Pons (tissue), 1 donor: ENCODE measurements at places on chromosomes 1 and 21.

DNA sequence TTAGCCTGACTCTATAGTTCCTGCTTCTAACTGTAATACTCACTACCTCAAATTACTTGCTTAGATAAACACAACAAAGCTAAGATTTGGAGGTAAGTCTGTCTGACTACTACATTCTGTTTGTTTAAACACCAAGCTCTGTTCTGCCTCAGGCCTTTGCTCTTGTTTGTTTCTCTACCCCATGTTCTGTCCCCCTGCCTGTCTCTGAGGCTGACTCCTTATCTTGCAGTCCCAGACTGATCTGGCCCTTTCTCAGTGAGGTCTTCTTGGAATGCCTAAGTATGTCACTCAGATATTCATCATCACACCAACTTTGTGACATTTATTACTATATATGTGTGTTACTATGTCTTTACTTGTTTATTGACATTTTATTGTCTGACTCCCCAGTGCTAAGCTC lies 425.5 kb downstream of the LMO4 start:
- no peak for DNase-seq

DNA sequence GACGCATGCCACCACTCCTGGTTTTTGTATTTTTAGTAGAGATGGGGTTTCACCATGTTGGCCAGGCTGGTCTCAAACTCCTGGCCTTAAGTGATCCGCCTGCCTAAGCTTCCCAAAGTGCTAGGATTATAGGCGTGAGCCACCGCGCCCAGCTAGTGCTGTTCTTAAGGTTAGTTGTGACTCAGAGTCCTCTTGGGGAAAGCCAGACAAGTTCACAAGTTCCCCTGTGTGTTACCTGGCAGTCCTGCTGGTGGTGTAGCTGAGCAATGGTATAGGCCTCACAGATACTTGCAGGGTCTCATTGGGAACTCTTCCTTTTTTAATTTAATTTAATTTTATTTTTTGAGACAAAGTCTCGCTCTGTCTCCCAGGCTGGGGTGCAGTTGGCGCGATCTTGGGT lies 10.6 kb downstream of the CFAP126 start:
- no peak for DNase-seq

GRCh38 chr21:31403596-31404333 lies 59.7 kb upstream of the TIAM1 start:
- DNase-seq: no peak

- DNase-seq: no peak
Measured at GRCh38 chr1:6234502-6235295, 1.1 kb downstream of the ICMT start.

DNA sequence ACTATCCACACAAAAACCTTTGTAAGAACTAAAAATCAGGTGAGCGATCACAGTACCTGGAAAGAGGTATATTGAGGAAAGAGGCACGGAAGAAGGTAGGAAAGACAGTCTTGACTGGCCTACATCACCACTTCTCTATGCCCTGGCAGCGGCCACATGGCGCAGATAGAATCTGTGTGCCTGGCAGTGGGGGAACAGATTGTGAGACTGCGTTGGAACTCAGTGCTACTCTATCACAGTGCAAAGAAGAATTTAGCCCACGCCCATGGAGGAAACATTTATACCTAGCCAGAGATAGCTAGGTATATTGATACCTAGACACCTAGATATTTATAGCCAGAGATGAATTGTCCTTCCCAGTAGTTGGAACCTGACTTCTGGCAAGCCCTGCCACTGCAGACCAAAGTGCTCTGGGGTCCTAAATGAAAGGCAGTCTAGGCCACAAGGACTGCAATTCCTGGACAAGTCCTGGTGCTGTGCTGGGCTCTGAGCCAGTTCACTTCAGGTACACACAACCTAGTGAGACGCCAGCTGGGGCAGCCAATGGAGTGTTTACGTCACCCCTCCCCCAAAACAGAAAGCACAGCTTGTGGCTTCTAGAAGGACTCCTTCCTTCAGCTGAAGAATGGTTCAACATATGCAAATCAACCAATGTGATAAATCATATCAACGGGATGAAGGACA lies 51.9 kb downstream of the DHX9 start:
- no peak for DNase-seq

DNA sequence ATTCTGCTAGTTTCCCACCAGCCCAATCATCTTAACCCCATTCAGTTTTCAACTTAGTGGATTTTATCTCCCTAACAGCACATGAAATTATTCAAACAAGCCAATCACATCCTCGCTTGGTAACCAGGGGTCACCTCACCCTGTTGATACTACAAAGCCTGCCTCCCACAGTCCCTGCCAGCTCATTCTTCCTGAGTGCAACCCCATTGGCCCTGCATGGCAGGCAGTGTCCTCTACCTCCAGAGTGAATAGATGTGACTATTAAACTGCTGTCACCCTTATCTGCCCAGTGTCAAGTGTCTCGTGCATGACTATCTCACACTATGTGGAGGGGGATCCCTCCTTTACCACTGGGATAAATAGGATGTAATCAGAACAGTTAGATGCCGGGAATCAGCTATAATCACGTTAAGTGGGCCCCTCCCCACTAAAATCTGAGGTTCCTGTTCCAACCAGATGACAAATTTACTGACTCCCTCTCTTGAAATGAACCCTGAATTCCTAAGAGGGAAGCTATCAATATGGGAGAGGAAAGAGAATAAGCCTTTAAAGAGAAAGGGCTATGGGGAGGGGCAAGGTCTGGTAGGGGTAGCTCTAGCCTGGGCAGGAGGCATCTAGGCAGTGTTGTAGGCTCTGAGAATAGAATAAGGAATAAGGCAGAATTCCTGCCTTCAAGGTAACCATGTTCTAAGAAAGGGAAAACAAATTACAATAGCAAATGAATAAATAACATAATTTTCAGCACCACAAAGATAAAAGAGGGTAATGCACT lies 155.9 kb downstream of the SLC30A10 start:
- DNase-seq: no peak

GRCh38 chr1:109978761-109979488 lies 5.6 kb upstream of the AHCYL1 start:
- DNase-seq: no peak

DNA sequence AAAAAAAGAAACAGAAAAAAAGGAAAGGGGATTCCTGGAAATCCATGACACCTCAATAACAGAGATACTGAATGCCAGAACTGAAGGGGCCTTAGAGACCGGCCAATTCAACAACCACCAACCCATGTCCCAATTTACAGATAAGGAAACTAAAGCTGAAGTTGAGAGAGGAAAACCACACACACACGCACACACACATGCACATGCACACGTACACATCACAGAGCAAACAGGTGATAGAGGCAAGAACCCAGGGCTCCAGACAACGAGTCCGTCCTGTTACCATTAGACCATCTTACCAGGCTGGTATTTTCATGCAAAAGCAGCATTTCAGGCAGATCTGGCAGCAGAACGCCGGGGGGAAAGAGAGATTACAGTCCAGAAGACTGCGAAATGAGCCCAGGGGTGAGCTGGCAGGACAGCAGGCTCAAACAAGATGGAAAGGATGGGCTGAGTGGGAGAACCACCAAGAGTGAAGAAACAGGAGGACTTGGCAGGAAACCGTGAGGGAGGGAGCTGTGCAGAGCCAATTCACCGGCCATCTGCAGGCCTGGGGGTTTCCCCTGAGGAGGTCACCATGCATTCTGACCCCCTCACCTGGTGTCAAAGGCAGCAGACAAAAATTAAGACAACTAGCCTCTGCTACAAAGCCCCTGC lies 43.5 kb downstream of the PAFAH2 start:
- DNase-seq: no peak

GRCh38 chr1:236913371-236914037 lies 90.7 kb downstream of the MT1HL1 start:
- DNase-seq: no peak

GRCh38 chr1:102572637-102573036 lies 535.7 kb downstream of the COL11A1 start:
- no peak for DNase-seq

DNA sequence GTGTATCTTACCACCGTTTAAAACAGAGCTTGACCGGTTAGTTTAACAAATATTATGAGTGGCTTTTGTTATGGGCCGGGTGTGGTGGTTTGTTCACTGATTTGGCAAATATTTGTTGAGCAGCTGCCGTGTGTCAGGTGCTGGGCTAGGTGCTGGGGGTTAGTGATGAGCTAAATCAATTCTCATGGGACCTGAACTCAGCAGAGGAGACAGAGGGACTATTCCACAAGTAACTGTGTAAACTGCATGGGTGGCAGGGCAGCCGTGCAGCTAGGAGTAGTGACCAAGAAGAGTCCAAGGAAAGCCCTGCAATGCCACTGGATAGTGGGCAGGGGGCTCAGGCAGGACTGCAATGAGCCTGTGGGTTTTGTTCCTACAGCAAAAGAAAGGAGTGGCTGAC lies 11.2 kb upstream of the C2CD2 start:
- no peak for DNase-seq

GRCh38 chr1:42691157-42691498 lies 8.9 kb downstream of the YBX1 start:
- DNase-seq: no peak

- DNase-seq: no peak
Measured at GRCh38 chr1:207283421-207283820, 38.1 kb upstream of the CD55 start.
